ENCODE measurements at places on chromosomes 13 and 19.

GRCh38 chr13:101977475-101977874 lies 424.4 kb downstream of the FGF14 start:
- DNase-seq, result peak; percentile 12

GRCh38 chr19:39251846-39252245 lies 3.2 kb upstream of the IFNL4 start:
- no peak for DNase-seq

GRCh38 chr19:35429698-35430408 lies 18.2 kb upstream of the FFAR2 start:
- no peak for DNase-seq

DNA sequence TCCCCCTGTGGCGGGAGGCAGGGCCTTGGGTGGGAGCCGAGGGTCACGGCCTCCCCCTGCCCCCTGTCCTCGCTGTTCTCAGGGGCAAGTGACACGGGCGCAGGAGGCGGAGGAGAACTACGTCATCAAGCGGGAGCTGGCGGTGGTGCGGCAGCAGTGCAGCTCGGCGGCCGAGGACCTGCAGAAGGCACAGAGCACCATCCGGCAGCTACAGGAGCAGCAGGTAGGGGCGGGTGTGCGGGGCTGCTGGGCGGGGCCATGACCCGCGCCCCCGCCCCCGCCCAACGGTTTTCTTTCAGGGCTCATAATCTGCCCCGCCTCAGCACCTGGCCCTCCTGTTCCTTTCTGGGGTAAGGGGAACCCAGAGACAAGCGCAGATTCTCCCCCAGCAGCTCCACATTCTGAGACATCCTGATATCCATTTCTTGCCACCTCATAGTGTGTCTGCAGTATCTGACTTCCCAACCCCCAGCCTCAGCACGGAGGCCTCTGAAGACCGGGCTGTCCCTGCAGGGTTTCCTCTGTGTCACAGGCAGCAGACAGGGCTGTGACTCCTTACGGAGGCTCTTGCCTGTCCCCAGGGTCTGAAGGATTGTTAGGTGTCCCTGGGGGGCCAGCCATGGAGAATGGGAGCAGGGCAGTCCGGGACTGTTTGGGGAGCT lies 15.9 kb downstream of the PRR36 start:
- no peak for DNase-seq

DNA sequence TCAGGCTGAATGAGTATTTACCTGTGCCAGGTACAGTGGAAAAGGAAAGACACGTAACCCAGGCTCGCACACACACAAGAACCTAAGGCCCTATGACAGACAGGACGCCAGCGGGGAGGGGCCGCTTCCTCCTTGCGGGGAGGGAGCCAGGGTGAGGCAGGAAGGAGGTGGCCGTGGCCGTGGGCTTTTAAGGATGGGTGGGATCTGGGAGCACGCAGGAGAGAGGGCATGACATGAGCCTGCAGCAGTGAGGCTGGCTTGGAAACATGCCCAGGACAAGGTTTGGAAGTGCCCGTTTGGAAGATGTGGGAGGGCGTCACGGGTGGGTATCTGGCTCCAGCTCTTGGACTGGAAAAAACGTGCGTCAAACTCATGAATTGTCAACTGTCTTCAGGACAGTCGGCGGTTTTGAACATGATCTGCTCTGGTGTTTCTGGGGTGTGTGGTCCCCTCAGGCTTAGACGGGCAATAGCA lies 20.1 kb downstream of the SH3GL1 start:
- no peak for DNase-seq

GRCh38 chr19:34676697-34677385 lies at the start of gene SCGB2B2:
TSS of gene SCGB2B2 (minus strand) at chr19:34677159. CDS start at chr19:34594563, 82,596 bp downstream.
- DNase-seq, result no peak

DNA sequence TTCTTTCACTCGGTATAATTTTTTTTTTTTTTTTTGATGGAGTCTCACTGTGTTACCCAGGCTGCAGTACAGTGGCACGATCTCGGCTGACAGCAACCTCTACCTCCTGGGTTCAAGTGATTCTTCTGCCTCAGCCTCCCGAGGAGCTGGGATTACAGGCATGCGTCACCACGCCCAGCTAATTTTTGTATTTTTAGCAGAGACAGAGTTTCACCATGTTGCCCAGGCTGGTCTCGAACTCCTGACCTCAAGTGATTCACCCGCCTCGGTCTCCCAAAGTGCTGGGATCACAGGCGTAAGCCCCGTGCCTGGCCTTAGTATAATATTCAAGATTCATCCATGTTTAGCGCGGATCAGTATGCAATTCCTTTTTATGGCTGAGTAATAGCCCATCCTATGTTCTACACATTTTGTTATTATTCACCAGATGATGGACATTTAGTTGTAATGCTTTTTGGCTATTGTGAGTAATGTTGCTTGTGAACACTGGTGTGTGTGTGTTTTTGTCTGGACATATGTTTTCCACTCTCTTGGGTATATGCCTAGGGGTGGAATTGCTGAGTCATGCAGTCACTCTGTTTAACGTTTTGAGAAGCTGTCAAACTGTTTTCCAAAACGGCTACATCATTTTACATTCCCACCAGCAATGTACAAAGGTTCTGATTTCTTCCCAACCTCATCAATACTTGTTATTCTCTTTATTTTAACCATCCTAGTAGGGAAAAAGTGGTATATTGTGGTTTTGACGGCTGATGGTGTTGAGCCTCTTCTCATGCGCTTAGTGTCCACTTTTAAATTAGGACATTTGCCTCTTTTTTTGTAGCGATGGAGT lies 22.9 kb downstream of the PLEKHF1 start:
- peak; percentile 97 for DNase-seq

GRCh38 chr19:17114414-17114831 lies 38.8 kb downstream of the MYO9B start:
- DNase-seq, result peak; percentile 30

DNA sequence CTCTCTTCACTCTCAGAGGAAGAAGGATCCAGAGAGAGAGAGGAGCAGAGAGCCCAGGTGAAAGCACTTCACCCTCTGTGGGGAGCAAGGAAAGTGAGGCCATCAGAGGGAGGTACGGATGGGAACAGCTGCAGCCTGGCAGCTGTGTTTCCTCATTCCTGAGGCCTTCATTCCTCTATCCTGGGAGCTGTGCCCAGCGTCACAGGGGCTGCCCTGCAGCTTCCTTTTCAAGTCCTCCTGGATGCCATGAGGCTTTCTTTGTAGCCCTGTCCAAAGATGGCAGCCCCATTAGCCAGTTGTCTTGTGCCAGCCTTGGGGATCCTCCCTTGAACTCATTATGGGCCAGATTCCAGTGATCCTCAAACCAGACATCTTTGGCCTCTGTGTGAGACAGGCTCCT lies 76.8 kb upstream of the PCDH8 start:
- DNase-seq, result no peak

GRCh38 chr13:75481176-75482069 lies 546 bp downstream of the TBC1D4 start:
- no peak for DNase-seq

- DNase-seq, result no peak
These were observed 33.9 kb upstream of the GRTP1 start for GRCh38 chr13:113397608-113398425.

DNA sequence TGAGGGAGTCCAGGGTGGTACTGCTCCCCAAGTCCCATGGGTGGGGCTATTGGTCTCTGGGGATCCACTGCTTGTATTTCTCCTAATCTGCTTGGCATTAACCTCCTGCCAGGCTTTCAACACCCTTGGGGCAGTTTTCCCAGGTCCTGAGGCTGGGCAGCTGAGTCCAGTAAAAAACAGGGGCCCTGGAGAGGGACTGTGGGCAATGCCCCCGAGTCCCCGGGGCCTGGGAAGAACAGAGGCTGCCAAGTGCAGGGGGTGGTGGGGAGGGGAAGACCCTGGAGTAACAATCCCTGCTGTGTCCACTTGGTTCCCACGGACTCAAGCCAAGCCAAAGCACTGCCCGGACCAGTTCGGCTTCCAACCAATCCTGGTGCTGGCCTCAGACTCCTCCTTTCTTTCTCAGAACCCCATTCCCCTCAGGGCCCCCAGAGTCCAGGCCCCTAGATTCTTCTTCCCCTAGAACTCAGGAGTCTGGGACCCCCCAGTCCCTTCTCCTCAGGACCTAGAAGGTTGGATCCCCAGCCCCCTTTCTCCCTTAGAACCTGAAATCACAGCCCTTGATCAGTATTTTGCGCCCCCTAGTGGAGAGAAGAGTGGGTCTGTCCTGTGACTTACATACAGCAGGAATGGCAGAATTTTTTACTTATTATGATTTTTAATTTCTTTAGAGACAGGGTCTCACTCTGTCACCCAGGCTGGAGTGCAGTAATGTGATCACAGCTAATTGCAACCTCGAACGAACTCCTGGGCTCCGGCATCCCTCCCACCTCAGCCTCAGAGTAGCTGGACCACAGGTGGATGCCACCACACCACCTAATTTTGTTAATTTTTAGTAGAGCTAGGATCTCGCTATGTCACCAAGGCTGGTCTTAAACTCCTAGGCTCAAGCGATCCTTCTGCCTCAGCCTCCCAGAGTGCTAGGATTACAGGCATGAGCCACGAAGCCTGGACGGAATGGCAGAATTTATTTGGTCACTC lies 3.7 kb upstream of the CLPTM1 start:
- peak; percentile 84 for DNase-seq

- peak; percentile 60 for DNase-seq
These were observed 1.6 kb downstream of the NACC1 start for GRCh38 chr19:13119627-13120026.

DNA sequence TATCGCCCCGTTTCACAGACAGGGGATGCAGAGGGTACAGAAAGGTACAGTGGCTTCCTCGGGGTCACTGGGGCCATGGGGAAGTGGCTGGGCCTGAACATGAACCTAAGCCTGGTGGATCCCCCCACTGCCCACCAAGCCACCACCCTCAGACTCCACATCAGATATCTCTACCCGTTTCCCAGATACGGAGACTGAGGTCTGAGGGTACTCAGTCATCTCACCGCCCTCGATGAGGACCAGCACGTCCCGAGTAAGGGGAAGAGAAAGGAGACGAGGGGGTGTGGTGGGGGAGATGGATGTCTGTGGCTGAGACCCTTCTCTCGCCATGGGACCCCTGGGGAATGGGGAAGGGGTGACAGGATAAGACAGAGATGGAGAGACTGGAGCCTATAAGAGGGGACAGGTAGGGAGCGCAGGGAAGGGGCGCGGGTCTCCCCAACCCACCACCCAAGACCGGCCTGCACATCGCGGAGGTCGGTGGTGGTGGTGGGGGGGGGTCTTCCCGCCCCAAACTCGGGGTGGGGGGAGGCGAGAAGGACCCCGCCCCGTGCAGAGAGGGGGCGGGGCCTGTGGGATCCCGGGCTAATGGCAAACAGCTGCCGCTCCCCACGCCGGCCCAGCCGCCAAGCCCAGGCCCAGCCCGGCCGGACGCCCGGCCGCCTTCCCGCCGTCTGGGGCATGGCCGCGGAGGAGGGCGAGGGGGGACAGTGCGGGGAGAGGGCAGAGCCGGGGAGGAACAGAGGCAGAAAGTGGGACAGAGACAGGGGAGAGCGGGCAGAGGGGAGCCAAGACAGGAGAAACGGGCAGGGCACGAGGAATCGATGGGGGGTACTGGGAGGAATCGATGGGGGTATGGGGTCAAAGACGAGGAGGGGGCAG lies 698 bp downstream of the KANK2 start:
- DNase-seq, result peak; percentile 30

- DNase-seq, result no peak
These were observed 3.7 kb upstream of the PLAUR start for GRCh38 chr19:43673637-43674036.

GRCh38 chr13:99972190-99972731 lies 694 bp upstream of the ZIC5 start:
- DNase-seq, result no peak

DNA sequence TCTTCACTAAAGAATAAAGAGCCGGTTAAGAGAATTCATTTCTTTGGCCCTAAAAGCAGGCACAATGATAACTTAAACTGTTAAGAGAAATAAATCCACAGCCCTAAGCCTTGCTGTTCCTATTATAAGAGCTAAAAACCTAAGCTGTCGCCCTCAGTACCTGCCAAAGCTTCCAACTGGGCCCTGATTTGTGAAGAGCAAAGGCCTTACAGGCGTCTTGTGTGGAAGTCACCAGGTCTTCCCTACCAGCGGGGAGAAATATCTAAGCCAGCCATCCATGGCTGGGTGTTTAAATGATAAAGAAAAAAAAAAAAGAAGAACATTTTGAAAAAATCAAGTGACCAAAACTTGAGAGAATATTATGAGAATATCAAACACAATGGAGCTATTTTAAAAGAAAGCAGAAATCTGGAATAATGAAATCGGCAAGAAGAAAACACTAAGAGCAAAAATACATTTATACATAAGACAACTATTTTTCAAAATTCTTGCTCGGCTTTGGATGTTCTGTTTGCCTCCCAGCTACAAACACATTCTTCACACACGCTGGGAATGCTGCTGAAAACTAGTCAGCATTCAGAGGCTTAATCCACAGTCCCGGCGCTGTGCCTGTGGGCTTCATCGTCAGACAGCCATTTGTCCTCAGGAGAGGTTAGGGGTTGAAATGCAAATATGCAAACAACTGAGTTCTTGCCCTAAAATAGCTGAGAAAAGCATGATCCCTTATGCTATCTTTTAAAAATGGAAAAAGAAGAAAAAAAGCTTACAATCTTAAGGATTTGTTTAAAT lies 89.8 kb upstream of the LSM14A start:
- no peak for DNase-seq

DNA sequence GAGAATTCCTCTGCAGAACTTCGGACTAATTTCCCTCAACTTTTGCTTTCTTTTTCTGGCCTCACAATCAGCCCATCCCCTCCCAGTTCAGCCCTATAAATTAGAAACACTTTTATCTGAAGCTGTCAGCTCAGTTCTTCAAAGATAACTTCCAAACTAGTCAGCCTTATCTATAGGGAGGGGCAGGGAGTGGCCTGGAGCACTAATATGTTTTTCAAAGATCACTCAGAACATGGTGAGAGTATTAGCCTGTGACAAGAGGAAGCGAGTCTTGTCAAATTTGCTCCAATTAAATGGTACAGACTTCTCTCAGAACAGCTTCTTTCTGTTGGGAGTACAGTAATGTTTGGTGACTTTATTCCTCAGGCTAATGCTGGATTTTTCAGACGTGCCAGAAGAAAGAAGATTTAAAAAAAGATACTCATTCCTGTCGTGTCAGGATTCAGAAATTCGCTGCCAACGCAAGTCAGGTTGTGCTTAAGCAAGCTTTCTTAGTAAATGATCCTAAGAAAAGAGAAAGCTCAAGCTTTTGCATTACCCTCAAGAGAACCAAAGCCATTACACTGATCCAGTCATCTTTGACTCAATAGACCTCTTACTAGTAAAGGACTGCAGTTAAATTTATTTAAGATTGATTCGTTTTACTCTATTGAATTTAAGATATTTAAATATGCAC lies 1033.6 kb downstream of the SLITRK5 start:
- DNase-seq, result no peak

- DNase-seq, result no peak
These were observed 153.9 kb downstream of the DACH1 start for GRCh38 chr13:71712988-71713653.

DNA sequence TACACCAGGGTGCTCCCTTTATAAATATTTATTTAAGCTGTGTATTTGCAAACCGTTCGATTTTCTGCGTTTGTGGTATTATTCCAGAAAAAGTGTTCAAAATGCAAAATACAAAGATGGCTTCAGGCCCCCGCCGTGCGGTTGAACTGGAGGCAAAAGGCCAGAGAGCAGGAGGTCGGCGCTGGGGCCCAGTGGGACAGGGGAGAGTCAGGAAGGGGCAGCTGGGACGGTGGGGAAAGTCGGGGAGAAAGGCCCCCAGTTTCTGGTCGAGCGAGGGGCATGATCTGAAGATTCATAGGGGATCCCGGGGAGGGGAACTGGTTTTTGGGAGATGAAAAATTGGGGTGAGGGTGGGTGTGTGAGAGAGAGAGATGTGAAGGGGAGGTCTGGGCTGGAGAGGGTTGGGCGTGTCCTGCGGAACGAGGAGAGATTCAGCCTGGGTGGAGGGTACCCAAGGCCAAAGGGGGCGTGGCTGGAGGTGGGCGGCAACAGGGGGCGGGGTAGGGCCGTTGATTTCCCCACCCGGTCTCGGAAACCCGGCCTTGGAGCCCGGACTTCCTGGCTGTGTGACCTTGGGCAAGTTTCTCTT lies 678 bp downstream of the ISOC2 start:
- peak; percentile 88 for DNase-seq

Data from fibroblast of mammary gland (primary cell).